NCI-H1105 treated with DMSO at 0.1 percent for 48 hours (cell line): ENCODE measurements at places on chromosomes 7 and 10.

GRCh38 chr7:51878865-51879264 lies 562.3 kb upstream of the COBL start:
- no peak for DNase-seq

DNA sequence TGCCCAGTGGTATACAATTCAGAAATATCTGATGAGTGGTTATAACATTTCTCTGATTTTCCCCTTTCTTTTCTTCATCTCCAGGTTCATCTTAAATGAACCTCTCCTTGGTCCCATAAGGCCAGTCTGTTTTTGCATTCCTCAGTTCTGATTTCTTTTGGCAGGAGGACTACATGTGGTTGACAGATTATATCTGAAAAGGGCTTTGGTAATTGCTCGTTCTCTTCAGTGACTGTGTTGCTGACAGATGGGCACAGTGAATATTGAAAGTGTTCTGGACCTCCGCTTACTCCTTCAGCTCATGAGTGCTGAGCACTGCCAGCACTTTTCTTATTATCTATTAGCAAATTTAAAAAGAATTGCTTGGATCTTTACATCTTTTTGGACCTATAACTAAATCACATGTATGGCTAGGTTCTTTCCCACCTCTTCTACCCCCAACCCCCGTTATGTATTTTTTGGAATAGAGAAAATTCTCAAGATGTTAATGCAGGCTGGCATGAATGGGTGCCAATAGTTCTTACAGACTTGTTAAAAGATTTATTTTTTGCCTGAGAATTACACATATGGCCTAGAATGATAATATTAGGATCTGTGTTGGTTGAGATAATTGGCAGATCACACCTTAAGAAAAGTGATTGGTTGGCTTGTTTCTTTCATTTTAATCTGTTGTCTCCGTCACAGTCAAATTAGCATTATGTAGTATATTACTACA lies 323.0 kb downstream of the EXOC4 start:
- no peak for DNase-seq

- no peak for DNase-seq
Observed at GRCh38 chr10:90087197-90088023, 386.0 kb downstream of the KIF20B start.

DNA sequence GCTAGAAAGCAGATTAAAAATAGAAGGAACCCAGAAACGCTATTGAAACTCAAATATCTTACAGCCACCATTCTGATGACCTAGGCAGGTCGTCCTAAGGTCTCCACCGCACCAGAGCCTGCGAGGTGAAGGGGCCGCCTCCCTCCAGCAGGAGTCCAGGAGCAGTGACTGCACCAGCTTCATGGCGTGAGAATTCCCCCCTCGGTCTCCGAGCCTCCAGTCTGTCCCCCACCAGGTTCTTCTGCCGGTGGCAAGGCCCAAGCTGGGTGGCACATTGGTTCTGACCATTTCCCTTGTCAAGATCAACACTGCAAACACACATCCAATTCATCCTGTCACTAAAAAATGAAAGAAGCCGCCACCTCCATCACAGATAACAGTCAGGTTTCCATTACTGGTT lies 98.7 kb downstream of the DIP2C start:
- no peak for DNase-seq

DNA sequence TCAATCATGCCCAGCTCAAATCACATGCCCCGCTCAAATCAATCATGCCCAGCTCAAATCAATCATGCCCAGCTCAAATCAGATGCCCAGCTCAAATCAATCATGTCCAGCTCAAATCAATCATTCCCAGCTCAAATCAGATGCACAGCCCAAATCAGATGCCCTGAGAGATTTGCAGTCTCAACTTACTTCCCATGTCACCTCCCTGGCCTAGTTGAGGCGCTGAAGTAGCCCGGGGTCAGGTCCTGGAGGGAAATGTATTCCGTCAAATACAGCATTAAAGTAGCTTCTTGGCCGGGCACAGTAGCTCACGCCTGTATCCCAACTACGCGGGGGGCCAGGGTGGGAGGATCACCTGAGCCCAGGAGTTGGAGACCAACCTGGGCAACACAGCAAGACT lies 15.7 kb upstream of the PRKAR1B start:
- DNase-seq = no peak
